Urothelium cell line (cell line): ENCODE measurements at places on chromosomes 16 and 17.

GRCh38 chr16:54115558-54115957, 171.0 kb downstream of the IRX3 start:
- DNase-seq, result no peak

DNA sequence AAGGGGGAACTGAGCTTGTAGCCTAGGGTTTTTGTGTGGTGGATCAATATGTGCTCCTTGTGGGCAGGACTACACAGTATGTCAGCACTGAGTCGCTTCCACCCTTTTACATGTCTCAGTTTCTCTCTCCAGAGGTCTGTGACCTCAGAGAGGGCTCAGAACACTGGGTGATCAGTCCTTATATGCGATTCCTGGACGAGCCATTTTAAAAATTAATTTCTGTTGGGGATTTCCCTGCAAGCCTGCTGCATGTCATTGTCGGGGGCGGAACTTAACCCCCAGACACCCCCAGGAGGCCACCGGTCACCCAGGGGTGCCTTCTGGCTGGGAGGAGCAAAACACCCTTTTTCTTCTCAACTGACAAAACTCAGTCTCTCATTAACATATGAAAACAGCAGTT, 14.1 kb downstream of the DHRS7B start:
- no peak for DNase-seq

GRCh38 chr16:679814-680624, at the start of gene STUB1:
Gene STUB1 (plus strand): TSS chr16:680410. CDS start chr16:680526, 116 bp downstream.
- DNase-seq, result peak; percentile 85

- peak; percentile 55 for DNase-seq
Measured at GRCh38 chr16:83899272-83899897, 470 bp downstream of the MLYCD start.

DNA sequence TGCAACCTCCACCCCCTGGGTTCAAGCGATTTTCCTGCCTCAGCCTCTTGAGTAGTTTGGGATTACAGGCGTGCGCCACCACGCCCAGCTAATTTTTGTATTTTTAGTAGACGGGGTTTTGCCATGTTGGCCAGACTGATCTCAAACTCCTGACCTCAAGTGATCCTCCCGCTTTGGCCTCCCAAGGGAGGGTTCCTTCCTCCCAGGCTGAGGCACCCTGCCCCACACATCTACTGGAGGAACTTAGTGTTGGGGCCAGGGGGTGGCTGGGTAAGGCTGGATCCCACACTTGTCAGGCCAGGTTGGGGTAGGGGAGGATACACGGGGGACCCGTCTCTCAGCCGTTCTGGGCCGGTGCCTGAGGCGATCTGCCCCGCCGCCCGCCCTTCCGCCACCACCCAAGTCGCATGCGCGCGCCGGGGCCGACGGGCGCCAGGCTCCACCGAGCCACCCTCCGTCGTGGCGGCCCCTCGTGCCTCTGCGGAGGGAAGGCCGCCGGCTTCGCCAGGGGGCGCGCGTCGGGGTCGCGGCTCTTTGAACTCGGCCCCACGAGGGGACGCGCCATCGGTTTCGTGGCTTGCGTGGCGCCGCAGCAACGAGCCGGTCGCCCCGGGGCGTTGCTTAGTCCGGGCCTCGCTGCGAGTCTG, 15.9 kb downstream of the GRB7 start:
- peak; percentile 68 for DNase-seq

DNA sequence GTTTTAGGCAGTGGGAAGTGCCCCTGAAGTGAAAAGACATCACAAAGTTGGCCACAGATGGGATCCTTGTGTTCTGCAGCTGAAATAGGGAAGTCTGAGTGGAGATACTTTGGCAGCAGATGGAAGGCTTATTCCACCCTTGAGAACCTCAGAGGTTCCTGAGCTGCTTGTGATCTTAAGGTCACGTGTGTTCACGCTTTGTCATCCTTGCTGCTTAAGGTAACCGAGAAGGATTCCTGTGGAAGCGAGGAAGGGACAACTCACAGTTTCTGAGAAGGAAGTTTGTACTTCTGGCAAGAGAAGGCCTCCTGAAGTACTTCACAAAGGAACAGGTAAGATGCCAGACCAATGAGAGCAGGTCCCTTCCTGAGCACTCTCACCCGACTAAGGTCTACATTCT, 12.2 kb downstream of the ADAP2 start:
- DNase-seq, result no peak

GRCh38 chr17:3929181-3929580, 12.9 kb upstream of the P2RX1 start:
- DNase-seq, result no peak

GRCh38 chr16:59719121-59719520, 985.0 kb upstream of the GOT2 start:
- DNase-seq, result no peak

DNA sequence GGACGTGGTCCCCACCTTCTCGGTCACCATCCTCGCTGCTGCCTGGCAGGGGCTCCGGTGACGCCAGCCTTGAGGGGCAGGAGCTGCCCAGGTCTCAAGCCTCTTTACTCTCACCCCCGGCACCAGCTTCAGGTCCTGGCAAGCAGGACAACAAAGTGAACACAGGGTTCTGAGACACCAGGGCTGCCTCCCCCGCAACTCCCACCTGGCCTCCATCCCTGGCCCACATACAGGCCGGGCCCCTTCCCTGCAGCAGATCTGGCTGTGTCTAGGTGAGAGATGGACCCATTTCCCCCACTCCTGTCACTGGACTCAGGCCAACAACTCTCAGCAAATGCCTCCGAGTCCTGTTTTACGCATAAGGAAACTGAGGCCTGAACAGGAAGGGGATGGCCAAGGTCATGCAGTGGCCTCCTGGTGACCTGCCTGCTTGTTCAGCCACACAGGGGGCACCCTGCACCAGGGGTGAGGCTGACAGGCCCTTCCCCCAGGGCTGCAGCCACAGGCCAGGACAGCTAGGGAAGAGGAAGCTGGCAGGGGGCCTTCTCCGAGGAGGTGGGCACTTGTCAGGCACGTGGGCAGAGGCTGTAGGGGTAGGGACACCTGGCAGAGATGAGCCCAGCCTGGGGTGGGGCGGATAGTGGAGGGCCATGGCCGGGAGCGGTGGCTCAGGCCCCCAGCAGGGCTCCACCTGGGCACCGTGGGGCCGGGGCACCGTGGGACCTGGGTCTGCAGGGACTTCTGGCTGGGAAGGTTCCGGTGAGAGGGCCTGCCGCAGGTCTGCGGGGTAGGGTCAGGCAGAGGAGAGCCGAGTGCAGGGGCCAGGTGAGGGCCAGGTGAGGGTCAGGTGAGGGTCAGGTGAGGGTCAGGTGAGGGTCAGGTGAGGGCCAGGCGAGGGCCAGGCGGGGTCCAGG, 46.7 kb upstream of the PVALEF start:
- DNase-seq, result no peak

DNA sequence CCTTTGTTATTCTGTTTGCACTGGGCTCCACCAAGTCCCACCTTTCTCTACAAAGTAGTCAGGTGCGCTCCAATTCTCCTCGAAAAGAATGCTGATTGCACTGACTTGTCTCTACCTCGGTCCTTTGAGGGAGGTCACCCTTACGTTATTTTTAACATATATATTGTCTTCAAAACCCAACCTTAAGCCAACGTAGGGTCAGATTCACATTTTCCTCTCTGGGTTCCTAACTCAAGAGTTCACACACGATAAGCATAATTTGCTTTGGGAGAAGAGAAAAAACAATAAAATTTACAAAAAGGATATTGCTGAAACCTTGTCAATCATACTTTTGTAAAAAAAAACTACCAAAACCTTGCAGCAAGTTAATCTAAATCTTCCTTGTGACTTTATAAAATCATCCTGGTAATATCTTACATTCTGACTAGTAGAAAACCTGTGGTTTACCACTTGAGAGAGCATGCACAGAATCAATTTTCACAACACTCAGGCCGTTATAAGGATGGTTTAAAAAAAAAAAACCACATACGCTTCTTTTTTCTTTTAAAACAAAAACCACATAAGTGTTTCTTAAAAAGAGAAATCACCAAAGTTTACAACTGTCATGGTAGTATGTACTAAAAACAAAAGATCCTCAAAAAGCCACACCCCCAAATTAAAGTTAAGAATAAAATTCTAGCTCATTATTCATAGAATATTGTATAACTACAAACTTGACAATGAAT, 72.2 kb upstream of the TRAP1 start:
- DNase-seq, result no peak

DNA sequence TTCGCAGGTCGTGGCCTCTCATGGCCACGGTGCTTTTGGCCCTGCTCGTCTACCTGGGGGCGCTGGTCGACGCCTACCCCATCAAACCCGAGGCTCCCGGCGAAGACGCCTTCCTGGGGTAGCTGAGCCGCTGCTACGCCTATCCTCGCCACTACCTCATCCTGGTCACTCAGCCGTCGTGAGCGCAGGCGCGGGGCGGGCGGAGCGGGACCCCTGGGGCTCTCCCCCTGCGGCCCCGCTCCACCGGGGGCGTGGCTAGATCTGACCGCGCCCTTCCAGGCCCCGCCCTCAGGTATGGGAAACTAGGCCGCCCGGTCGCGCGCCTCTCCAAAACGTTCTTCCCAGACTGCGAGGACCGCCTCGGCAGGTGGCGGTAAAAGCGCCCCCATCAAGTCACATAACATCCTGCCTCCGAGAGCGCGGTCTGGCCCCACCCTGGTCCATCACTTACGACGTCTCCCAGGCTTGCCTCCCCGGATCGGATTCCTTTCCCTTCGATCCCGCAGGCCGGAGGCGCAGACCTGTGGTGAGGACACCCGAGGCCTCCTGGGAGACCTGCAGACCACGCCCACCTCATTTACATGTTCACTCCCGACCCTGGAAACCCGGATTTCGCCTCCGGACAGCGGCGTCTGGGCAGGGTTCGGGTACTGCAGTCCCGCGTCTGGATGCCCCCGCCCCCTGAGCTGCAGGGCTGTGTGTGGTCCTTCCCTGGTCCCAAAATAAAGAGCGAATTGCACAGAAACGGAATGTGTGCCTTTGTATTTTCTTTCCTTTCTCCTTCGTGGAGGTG, 91.5 kb upstream of the TMEM97 start:
- no peak for DNase-seq

DNA sequence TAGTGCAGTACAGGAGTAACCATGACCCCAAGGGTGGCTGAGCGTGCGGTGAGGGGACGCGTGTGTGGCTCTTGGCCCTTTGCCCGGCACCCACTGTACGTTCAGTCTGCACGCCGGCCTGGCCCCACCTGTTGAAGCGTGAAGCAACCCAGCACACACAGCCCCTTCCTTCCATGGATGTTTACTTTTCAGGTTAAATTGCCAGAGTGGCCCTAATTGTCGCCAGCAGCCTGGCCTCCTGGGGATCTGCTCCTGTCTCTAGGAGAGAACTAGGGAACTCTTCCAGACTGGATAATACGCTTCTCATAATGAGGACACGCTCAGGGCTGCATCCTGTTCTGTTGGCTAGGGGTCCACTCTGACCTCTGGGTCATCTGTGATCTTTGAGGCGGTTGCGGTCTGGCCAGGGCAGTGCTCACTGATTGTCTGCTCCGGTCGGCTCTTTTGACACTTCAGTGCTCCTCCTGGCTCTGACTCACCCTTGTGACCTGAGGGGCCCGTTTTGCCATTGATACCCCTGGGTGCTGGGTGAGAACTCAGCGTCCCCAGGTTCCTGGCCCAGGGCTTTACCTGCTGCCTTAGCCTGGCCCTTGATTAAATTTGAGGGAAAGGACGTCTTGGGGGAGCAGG, 27.7 kb downstream of the TPSG1 start:
- DNase-seq, result no peak

GRCh38 chr16:85519540-85520231, 93.4 kb upstream of the GSE1 start:
- no peak for DNase-seq

DNA sequence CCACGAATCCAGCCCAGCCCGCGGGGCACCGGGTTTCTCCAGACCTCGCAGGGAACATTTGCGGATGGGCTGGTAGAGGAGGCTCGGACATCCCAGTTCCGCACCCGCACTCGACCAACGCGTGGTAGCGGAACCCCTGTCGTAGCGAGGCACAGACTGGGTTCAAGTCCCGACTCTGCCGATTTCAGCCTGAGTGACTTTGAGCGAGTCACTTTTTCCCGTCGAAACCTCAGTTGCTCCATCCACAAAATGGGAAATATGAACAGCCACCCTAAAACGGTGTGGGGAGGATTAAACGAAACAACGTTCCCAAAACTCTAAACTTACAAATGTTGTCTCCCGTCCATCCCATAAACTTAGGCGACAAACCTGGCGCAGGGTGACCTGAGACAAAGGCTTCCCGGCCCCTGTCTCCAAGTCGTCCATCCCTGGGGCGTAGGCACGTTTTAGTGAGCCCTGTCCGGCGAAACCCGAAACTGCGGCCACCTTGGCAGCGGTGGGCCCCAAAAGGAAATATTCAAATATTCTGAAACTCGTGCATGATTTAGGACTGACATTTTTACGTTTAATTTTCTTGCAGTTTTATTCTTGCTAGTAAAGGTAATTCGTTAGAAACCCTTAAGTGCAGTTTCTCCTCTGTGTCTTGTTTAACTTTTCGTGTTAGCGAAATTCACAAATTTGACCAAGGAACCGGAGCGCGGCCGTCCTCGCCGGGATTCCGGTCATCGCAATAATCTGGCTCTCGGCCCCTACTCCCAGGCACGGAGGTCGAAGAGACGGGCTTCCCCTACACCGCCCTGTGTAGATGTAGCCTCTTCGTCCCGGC, 1.9 kb upstream of the MLLT6 start:
- no peak for DNase-seq

DNA sequence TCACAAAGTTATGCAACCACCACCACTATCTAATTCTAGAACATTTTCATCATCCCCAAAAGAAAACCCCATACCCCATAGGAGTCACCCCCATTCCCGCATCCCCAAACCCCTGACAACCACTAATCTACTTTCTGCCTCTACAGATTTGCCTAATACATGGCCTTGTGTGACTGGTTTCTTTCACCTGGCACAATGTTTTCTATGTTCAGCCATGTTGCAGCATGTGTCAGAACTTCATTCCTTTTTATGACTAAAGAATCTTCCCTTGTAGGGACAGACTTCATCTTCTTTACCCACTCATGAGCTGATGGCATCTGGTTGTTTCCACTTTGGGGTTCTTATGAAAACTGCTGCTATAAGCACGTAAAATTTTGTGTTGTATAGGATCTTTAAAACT, 34.6 kb downstream of the CYTH1 start:
- DNase-seq, result no peak

GRCh38 chr17:51653878-51654277, 393.5 kb downstream of the UTP18 start:
- DNase-seq, result peak; percentile 20

GRCh38 chr17:61454381-61455323, 2.4 kb downstream of the TBX4 start:
- no peak for DNase-seq
